ENCODE measurements at places on chromosomes 11 and 22. TPM values are rescaled to one million over a fixed set of nuclear protein-coding genes. Genes with fewer than 3 reads are reported as not detected.

DNA sequence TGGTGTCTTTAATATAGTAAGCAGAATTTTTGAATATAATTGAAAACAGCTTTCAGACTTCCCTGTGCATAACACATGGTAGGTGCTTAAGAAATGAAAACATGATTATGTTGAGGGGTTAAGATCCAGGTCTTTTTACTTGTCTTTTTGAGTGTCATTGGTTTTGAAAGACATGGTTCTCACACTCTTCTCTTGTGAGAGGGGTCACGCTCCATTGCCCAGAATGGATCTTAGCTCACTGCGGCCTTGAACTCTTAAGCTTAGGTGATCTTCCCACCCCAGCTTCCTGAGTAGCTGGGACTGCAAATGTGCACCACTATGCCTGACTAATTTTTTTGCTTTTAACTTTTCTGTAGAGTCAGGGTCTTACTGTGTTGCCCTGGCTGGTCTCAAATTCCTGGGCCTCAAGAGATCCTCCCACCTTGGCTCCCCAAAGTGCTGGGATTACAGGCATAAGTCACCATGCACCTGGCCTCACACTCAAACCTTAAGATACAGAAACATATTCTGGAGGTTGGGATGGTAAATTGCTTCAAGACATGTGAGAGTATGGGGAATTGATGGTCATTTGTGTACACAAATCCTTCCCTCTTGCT lies 1.4 kb downstream of the SPCS2 start:
- peak; percentile 52 for DNase-seq

DNA sequence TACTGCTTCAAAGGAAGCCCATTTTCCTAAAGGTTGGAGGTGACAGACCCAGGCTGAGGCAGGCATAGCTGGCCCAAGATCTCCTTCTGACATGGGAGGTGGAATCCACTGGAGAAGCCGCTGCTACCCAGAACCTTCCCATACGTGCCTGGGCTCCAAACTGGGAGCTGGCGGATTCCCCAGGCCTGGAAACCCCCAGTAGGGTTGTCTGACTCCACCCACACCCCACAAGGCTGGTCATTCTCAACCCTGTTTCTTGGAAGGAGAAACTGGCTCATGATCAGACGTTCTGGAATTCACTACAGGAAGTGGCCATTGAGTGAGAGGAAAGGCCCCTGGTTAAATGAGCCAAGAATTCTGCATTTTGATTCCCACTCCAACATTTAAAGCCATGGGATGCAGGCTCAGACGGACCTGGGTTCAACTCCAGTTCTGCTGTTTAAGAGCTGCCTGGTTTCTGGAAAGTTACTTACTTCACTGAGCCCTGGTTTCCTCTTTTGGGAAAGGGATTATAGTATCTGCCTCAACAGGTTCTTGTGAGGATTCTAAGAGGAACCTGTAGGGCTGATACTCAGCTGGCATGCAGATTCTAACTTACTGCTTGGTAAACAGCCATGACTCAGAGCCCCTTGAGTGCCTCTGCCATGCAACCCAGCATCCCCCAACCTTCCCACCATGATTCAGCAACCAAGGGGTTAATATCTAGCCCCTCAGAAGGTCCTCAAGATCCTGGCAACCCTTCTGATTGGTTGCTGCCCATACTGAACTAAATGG lies 19.4 kb upstream of the TSKU start:
- DNase-seq: no peak

GRCh38 chr22:20514658-20515406 lies 7.4 kb downstream of the MED15 start:
- no peak for DNase-seq

Gene RHOD
- not detected for total RNA-seq

Gene CSF2RB
- 41.2 TPM for total RNA-seq

Gene C11orf87
- not detected for total RNA-seq
